ENCODE measurements at places on chromosomes 12 and 14.

GRCh38 chr12:81168445-81168844, 90.6 kb downstream of the ACSS3 start:
- no peak for DNase-seq

- no peak for DNase-seq
Measured at GRCh38 chr14:72664651-72665050, 229.2 kb downstream of the DPF3 start.

- DNase-seq, result no peak
Measured at GRCh38 chr12:102232036-102232435, 34.4 kb upstream of the PMCH start.

- no peak for DNase-seq
Measured at GRCh38 chr12:19908830-19909229, 459.5 kb upstream of the PDE3A start.

DNA sequence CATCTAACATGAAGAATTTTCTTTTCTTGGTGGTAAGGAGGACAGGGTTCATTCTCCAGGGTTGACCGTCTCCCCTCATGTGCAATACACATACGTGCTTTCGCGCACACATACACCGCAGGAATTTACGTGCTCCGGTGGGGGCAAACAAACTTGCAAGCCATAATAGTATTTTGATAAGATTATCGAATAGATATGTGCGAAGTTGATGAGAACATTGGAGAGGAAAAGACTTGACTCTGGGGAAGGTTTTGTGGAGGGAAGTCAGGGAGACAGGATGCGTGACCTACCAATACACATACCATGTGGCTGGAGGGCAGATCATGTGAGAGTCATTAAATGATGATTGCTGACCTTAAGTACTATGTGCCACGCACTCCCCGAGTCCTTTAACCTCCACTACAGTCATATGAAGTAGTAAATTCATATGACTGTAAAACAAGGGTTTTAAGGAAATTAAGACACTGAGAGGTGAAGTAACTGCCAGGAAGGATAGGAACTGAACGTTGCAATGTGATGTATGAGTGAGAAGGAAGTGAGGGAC, 921 bp downstream of the RAD51B start:
- DNase-seq, result no peak

DNA sequence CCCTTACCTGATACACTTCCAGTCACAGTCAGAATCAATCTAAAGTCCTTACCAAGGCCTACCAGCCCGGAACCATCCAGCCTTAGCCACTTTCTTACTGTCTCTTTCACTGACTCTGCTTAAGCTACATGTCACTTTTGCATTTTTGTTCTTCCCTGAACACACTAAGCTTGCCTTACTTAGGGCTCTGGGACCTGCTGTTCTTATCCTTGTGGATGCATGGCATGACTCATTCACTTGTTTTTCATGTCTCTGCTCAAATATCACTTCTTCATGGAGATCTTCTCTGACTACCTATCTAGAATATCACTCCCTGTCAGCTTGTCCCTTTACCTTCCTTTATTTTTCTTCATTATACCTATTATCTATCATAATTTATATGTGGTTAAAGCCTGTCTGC, 65.6 kb upstream of the ZDHHC17 start:
- no peak for DNase-seq

DNA sequence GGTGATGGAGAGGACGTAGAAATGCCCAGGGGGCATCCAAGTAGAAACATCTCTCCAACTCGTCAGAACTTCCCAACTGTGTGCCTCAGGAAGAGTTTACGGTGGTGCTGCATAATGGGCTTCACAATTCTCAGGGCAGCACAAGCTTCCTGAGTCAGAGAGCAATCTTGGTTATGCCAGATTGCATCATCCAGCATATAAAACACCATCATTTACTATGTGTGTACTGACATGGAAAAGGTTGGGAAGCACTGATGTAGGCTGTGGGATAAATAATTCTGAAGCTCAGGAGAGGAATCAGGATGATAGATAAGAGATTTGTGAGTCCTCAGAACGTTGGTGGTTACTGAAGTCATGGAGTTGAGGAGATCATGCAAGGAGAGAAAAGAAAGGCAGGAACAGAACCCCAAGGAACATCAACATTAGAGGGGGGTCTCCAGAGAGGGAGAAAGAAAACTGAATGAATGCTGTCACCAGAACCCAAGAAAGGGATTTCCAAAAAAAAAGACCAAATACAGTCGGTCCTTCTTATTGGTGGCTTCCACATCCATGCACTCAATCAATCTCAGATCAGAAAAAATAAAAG, 4.7 kb upstream of the NCKAP5L start:
- DNase-seq, result no peak

- DNase-seq, result no peak
Measured at GRCh38 chr14:82366803-82367202, 833.1 kb upstream of the SEL1L start.

DNA sequence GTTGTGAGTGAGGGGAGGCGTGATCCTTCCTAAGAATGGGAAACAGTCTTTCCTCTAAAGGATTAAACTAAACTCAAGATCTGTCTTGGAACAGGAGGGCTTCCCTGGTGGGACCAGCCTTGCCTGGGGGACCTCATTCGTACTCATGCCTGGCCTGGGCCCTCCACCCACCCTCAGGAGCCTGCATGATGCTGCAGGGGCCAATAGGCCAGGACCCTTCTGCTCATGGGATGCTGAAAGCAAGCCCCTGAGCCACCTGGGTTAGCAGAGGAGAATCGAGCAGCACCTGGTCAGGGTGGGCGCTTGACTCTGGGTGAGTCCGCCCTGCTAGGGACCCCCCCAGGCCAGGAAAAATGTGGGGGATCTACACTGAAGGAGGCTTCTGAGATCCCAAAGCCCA, 48.3 kb upstream of the FAM181A start:
- DNase-seq, result no peak

- no peak for DNase-seq
Measured at GRCh38 chr14:29558516-29558915, 369.1 kb downstream of the PRKD1 start.

DNA sequence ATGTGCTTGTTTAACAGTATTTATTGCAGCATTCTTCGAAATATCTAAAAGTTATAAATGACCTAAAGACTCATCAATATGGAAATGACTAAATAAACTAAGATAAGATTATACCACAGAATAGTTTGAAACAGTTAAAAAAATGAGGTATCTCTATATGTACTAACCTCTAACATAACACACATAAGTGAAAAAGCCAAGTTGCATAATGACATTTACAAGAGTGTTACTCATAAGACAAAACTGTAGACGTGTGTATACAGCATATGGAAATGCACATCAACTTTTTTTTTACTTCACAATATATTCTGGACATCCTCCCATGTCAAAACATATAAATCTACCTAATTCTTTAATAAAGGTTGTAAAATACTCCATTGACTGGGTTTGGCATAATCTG, 22.8 kb downstream of the CPM start:
- DNase-seq, result no peak

All from activated CD4-positive, alpha-beta T cell treated with anti-CD3 and anti-CD28 coated beads, Interleukin-2, amount 50 U/mL, for 4 hours (primary cell).